Anterior cingulate cortex (tissue), 58 donors: ENCODE measurements at places on chromosomes 3 and 15.

GRCh38 chr15:48103647-48104046, 17.1 kb upstream of the SLC24A5 start:
- no peak for DNase-seq

- no peak for DNase-seq
Observed at GRCh38 chr15:67168694-67169093, 85.8 kb downstream of the AAGAB start.

GRCh38 chr3:47042231-47042791, 62.8 kb downstream of the NBEAL2 start:
- DNase-seq: no peak

GRCh38 chr15:46714950-46715349, 1002.4 kb upstream of the SEMA6D start:
- no peak for DNase-seq

DNA sequence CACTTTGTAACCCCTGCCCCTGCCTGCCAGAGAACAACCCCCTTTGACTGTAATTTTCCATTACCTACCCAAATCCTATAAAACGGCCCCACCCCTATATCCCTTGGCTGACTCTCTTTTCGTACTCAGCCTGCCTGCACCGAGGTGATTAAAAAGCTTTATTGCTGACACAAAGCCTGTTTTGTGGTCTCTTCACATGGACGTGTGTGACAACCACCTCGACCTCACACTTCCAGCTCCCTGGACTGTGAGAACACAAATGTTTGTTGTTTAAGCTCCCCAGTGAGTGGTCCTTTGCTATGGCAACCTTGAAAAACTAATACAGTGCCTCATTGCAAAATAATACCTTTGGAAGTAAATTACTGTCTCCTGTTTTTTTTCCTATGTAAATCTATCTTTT, 299.2 kb upstream of the POU1F1 start:
- no peak for DNase-seq

GRCh38 chr3:139830817-139831216, 104.2 kb upstream of the CLSTN2 start:
- peak; percentile 26 for DNase-seq

GRCh38 chr3:161371441-161372320, at the start of gene SPTSSB:
SPTSSB (minus strand) TSS chr3:161371517; CDS start chr3:161346323, 25,194 bp downstream.
- no peak for DNase-seq

DNA sequence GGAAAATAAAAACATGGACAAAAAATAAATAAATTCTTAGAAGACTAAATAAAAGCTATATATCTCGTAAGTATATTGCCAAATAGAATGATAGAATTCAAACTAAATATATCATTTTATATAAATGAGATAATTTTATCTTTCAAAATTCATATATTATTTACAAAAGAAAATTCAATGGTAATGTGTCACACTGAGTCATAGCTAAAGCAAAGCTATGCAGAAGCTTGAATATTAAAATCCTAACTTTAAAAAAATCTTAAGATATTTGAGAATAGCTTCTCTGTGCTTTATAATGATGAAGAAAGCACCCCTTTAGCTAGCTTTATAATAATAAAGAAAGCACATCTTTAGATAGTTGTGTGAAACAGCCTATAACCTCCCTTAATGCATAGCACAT, 1010.8 kb downstream of the OTOL1 start:
- DNase-seq: no peak
